SHP77 (cell line): ENCODE measurements at places on chromosomes 5 and 9.

DNA sequence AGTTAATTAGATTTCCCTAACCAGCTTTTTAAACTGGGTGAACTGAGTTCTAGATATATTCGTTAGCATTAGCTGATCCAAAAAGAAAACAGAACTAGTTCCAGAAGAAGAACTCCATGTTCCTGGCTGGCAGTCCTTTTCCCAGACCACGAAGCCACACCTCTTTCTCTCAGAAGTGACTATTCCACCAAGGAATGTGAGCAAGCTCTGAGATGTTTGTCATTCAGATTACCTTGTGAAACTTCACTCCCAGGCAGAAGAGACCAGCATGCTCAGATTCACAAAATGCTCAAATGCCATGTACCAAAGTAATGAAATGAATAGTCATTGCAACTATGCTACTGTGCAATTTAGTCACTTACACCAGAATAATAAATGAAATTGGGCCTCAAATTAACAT lies 4.4 kb upstream of the SSBP2 start:
- DNase-seq: no peak

DNA sequence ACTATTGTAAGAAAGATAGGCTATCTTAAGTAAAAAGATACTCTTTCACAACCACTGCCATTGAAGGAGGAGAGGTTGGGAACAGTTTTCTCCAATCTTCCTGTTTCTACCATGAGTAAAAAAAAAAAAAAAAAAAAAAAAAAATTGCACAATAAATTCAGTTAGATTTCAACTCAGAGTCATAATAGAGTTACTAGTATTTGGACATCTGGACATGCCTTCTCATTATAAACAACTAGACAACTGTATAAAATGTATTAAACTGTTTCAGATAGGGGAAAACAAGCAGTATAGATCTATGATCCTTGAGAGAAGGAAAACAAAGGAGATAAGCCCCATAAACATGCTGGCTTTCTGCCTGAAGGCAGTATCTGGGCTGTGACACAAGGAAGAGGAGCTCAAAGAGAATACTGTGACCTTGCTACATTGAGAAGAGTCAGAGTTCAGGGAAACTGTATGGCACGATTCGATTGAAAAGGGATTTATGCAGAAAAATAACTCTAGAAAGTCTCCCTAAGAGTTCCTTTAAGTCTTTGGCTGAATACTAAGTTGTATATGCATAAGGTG lies 249.2 kb upstream of the POU5F2 start:
- DNase-seq: no peak

GRCh38 chr5:120463991-120464626 lies at the start of gene PRR16:
Gene PRR16 (plus strand): TSS chr5:120464300.
- peak; percentile 40 for DNase-seq

GRCh38 chr5:38284384-38284783 lies 26.0 kb downstream of the EGFLAM start:
- DNase-seq: no peak

DNA sequence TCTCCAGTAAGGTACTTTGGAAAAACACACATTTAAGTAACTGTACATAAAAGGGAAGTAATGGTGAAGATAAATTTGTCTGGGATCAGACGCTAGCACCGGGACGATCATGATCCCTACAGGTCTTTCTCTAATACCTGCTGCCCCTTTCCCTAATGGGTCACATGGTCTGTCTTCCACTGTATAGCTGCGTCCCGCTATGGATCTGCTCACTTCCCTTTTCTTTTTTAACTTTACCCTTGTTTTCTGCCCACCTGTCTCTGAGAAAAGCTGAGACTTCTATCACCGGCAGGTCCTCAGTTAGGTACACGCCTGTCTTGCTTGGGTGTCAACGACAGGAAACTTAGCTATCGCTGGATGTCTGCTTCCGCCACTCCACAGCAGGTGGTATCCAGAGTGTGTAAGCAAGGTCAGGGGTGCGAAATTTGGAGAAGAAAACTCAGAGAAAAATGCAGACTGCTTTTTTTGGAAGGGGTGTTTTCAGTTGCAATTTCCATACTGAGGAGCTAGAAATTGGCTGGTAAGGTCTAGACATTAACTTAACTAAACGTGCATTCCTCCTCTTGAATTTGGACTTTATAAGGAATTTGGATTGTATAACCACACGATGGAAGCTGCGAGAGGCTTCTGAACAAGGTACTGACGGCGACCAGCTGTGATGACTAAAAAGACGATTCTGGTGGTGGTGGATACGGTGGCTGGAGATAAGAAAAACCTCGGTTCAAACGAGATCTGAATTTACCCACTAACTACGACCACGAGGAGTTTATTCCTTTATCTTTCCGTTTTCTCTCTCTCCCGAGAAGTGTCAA lies 1.1 kb upstream of the ICE1 start:
- peak; percentile 34 for DNase-seq

GRCh38 chr5:20056933-20057332 lies 68.9 kb upstream of the CDH18 start:
- no peak for DNase-seq

- DNase-seq: peak; percentile 56
Observed at GRCh38 chr9:95167998-95168397, 149.5 kb downstream of the FANCC start.

DNA sequence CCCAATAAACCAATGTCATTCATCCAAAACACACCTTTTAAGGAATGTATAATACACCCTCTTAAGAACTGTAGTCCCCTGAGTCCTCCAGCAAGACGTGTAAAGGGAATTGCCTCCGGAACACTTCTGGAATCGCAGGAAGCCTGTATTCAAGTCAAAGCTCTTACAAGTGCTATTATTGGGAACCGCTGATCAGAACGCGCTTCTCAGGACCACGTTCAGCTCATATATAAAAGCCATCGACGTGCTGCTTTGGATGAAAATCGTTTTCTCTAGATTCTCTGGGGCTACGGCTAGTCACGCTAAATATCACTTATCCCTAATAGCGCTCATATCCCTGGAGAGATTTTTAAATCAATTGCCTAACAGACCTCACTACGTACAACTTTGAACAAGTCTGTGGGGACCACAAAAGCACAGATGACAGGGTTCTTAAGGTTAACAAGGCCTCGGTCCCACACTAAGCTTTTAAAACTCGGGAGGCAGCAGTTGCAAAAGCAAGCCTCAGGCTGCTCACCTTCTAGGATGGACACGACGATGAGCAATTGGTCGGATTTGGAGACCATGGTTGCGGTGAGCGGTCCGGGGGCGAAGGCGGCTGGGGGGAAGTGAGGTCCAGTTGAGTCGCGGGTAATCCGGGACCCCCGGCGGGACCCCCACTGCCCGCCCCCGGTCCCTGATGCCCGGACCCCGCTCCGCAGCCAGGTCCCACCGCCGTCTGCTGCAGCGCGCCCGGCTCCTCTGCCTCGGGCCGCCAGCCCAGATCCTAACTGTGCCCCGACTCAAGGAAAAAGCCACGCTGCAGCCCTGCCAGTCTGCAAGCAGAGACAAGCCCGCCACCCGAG lies 548 bp downstream of the CEP120 start:
- DNase-seq: peak; percentile 6

- DNase-seq: no peak
Observed at GRCh38 chr5:159955056-159955624, 38.9 kb downstream of the ADRA1B start.
